Uterine smooth muscle cell (primary cell): ENCODE measurements at places on chromosomes 3 and 15. TPM values are rescaled to one million over a fixed set of nuclear protein-coding genes. Genes with fewer than 3 reads are reported as not detected.

The KBTBD8 gene
- 3.2 and 4.0 TPM in 2 replicates for total RNA-seq

The LXN gene
- 196 and 234 TPM in 2 replicates for total RNA-seq

The KLF13 gene
- 14.7 and 22.6 TPM in 2 replicates for total RNA-seq

The DUOX1 gene
- total RNA-seq: not detected in 2 replicates

The CFAP92 gene
- total RNA-seq: not detected in 2 replicates

The LMAN1L gene
- 0.11 TPM in 1 of 2 replicates, not detected in the other for total RNA-seq
